ENCODE measurements at places on chromosomes 16 and 17.
A peak's percentile ranks its signal among the peaks of the same experiment; 100 is the strongest.

- peak; percentile 70 for DNase-seq
Observed at GRCh38 chr17:78680436-78680835, 101.6 kb downstream of the CYTH1 start.

DNA sequence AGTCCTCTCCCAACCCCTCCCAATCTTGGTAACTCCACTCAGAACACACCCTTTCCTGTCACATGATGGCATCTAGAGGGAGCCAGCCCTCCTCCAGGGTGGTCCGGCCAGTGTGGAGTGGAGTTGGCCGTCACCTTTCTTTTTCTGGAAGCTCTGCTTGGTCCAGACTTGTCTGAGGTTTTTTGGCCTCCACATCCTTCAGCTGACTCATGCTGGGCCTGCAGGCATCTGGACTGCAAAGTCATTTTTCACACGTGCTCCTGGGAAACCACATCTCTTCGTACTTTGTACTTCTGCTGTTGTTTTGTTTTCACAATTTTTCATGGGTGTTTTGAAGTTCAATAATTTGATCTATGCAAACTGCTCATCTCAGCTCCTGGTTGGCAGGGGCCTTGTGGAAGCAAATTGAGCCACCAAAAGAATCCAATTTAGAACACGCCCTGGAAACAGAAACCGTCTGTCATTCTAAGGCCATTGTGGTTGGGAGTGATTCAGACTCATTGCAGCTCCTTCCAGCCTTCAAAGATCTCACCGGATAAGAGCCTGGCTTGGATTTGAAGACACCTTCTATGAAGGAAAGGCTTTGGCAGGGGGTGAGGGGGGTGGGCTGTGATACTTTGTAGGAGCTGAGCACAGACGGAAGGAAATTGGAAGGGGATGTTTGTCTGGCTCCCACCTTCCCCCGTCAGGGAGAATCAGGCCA is 42.4 kb upstream of the NF1 start:
- peak; percentile 96 for DNase-seq

GRCh38 chr16:8685617-8686016 is 11.2 kb downstream of the ABAT start:
- DNase-seq = no peak

GRCh38 chr16:8943001-8943763 is 20.5 kb downstream of the USP7 start:
- no peak for DNase-seq

DNA sequence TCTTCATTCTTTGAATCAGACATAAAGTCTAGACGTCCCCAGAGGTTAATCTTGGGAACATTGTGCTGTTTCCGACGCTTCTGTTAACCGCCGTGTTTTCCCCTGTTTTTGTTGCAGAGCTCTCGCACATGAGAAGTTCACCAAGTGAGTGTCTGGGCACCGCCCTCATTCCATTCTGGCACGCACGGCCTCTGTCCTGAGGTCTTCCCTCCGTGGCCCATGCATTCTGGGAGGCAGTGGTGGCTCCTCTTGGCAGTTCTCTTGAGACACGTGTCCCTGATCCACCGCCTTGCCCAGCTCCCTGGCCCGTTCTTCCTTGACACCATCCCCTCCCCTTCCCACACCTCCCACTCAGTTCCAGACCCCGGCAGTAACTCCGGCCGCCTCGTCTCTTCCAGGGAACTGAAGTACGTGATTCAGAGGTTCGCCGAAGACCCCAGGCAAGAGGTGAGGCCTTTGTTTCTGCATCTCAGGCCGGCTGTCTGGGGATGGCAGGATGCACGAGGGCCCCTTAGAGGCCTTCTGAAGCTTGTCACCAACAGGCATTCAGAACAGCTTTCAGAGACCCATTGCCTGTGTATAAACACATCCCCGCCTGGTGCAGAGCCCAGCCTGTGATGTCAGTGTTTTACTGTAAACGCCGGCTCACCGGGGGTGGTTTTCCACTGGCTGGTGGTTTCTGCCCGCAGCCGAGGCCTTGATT is 85.9 kb upstream of the PLCG2 start:
- no peak for DNase-seq

- DNase-seq = no peak
Observed at GRCh38 chr17:69728816-69729215, 314.3 kb downstream of the MAP2K6 start.

- DNase-seq = no peak
Observed at GRCh38 chr17:76740329-76741118, 2.6 kb downstream of the MFSD11 start.
